ENCODE measurements at places on chromosomes 5 and 9.

DNA sequence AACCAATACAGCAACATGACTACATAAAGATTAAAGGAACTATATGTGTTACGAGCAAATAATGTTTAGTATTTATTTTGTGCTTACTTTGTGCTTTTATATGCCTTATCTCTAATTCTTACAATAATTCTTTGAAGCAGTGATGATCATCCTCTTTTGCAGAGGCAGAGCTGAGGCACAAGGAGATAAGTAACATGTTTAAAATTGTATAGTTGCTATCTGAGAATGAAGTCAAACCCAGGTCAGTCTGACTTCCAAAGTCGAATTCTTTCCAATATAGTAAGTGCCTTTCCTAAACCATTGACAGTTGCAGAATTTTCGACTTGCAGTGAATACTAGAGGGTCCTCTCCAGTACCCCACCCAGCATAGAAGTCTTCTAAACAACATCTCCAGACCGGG lies 12.0 kb upstream of the ZFAND5 start:
- no peak for DNase-seq

GRCh38 chr9:136567651-136568287 lies 21.9 kb upstream of the NOTCH1 start:
- no peak for DNase-seq

DNA sequence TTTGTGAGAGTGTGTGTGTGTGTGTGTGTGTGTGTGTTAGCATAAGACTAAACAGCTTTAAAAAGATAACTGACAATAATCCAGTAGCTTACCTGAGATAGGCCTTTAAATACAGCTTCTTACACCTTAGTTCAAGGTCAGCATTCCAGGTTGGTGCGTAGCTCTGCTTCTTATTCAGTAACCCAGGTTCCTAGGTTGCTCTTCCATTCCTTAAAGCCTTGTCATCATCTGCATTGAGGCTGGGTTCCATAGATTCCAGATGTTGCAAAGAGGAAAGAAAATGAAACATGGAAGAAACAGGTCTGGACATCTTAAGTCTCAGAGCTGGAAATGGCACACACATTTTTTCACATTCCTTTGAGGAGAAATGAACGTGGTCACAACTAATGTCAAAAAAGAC lies 53.9 kb upstream of the CAMK4 start:
- DNase-seq: no peak

DNA sequence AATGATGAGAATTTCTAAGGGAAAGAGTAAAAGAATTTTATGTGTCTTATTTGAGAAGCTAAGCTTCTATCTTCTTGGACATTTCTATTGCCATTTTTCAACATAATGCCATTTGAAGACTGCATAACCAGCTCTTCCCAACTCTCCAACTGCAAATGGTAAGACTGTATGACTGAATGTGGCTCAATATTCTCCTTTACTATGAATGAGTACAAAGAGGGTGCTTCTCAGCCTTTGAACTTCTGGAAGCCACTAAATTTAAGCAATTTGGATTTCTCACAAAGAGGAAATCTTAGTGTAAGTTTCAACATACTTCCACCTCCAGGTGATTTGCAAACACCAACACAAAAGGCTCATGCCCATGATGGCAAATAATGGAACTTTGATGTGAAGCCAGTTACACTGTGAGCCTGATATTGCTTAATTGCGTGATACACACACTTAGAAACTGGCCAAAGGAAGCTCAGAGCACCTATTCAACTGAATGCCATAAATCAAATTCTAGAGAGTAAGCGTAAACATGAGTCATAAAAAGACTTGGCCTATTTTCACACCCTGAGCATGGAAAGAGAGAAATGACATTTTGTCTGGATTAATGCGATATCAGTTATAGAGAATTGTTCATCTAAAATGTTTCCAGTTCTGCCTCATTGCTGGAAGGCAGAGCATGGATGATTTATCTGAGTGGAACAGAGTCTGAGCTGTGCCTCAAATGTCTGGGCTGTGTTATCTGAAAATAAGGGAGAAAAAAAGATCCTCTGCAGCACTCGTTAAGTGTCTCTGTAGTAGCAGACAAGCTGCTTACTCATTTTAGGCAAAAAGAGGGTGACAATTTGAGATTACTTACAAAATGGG lies 145.3 kb downstream of the PLK2 start:
- no peak for DNase-seq

DNA sequence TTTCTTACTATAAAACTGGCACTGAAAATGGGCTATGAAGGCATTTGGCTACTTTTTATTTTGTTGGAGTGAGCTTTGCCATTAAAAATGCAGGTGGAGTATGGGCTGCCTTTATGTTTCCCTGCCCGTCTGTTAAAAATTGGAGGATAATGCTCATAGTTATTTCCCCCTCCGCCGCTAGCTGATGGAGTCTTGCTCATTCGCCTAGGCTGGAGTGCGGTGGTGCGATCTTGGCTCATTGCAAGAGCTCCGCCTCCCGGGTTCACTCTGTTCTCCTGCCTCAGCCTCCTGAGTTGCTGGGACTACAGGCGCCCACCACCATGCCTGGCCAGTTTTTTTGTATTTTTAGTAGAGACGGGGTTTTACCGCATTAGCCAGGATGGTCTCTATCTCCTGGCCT lies 8.6 kb downstream of the G3BP1 start:
- no peak for DNase-seq

DNA sequence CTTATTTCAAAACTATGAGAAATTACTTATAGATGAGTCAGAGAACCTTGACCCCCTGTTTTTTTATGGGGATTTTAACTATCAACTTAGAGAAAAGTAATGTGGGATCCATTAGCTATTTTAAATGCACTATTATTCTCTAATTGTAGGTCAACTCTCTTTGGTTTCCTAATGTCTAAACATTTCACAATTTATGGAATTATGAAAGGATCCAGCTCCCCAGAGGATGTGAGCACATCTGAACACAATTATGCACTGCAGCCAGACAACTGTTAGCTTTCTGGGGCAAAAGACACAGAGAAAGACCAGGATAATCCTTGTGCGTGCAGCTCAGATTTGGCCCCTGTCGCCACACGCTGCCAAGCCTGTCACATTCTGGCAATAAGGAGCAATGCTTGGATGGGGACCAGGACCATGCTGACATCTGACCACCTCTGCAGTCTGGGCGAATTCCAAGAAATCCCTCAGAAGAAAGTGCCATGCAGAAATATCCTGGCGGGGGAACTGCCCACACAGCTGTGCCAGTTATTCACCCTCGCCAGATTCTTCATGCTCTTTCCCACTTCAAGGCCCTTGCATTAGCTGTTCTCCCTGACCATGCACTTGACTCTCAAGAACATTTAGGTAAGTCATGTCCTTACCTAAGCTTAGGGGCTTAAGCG lies 22.2 kb upstream of the CMBL start:
- no peak for DNase-seq

GRCh38 chr5:153598099-153598498 lies 107.6 kb downstream of the GRIA1 start:
- DNase-seq: no peak

- no peak for DNase-seq
These were observed 166.6 kb downstream of the SMARCA2 start for GRCh38 chr9:2181792-2182191.

GRCh38 chr5:103646698-103647614 lies 84.4 kb upstream of the NUDT12 start:
- DNase-seq: no peak

DNA sequence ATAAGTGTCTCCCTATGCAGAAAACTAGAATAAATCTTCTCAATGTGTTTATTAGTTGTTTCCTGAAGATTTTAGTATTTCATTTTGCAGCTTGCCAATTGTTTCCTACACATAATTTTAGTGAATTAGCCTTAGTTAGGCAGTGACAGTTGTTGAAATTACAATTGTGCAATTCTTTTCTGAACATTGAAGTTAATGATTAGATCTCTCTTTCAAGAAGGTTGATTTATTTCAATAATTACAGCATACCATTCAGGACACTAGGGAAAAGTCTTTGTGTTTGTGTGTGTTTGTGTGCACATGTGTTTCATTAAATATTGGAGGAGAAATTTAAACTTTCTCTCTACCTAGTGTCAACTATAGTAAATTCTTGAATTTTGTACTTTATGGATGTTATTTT lies 199.6 kb upstream of the MPDZ start:
- no peak for DNase-seq

DNA sequence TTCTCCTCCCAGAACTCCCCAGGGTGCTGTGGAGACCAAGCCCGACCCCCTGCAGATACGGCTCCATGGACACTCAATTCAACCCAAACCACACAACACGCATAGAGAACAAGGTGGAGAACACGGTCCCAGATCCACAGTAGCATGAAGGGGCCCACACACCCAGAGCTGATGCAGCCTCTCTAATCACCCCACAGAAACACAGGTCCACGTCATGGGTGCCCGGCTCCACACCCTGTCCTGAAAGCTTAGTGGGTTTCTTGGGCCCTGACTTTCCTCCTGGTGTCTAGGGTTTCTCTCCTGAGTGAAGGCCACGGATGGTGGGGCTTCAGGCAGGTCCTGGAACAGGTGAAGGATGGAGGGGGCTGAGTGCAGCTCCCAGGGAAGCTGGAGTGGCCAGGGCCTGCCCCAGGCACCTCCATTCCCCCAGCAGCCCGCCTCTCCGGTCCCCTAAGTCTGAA lies 1.5 kb upstream of the SLC23A1 start:
- no peak for DNase-seq

DNA sequence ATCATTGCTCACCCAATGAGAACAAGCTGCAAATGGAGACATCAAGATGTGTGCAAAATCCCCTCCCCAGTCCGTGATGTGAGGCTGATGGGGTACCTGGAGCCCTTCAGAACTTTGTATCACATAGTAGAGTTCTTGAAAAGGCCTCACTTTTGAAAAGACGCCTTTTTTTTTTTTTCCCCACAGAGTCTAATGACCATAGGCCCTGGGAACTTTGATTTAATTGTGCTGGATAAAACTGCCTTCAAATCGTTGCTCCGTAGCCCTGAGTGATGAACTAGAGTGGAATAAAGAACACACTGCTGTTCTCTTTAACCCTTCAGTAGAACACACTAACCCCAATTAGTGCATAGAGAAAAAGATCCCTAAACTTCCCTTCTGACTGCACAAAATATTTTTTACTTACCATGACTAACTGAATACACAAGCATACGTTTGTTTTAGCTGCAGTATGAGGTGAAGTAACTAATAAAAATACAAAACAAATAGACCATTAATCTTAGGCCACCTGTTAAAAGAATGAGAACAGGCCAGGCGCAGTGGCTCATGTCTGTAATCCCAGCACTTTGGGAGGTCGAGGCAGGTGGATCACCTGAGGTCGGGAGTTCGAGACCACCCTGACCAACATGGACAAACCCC lies 15.1 kb downstream of the PSAT1 start:
- DNase-seq: no peak

GRCh38 chr5:62587737-62588136 lies 9.1 kb downstream of the LRRC70 start:
- no peak for DNase-seq

DNA sequence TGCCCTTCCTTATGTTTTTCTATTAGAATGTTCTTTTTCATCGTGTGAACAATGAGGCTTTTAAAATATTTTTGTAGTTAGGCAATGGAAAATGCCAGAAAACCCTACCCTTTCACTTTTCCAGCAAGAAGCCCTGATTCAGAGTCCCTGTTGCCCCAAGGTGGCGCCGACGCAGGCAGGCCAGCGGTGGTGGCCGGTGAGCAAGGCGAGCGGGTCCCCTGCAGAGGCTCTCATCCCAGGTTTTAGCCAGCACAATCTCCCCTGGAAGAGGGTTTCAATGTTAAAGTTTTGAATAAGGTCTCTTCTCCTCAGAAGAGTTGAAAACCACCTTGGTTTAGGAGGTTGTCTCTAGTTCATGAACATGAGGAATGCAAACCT lies 40.8 kb upstream of the CKMT2 start:
- no peak for DNase-seq

- no peak for DNase-seq
These were observed 33.6 kb upstream of the NFIB start for GRCh38 chr9:14347406-14348122.

DNA sequence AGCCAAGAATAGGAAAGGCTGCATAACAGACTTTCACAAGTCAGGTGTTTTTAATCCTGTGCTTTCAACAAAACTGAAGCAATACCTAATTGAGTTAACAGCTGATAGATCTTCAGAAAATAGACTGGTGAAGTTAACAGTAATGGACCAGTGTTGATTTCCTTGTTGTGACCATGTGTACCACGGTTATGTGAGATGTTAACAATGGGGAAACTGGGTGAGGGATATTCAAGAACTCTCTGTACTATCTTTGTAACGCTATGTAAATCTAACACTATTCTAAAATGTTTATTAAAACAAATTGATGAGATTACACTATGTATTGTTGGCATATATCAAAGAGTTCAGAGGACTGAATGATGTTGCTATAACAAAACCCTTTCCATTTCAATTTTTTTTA lies 36.9 kb downstream of the MACROH2A1 start:
- DNase-seq: no peak

Measured in non-pigmented ciliary epithelial cell (primary cell).